Posterior vena cava (tissue), 2 donors: ENCODE measurements at places on chromosomes 6 and 20.

DNA sequence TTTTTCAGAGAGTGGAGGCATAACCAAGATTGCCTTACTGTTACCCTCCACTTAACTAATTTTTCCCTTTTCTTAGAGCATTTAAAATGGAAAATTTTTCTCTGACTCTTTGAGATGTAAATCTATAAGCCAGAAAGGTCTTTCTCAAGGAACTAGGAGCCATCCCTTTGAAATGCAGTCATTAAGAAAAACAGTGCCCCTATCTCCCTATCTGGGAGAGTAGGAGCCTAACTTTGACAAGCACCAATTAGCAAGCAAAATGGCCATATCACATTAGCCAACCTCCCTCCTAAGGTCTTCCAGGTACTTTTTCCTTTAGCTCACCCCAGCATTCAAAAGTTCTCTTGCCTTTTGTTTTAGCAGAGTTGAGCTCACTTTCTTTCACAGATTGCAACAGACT lies 570.5 kb downstream of the EPHA7 start:
- DNase-seq: no peak

- no peak for DNase-seq
These were observed 112.0 kb downstream of the BACH2 start for GRCh38 chr6:90184334-90185298.

- DNase-seq: no peak
These were observed 559.7 kb upstream of the POU3F2 start for GRCh38 chr6:98274691-98275090.

DNA sequence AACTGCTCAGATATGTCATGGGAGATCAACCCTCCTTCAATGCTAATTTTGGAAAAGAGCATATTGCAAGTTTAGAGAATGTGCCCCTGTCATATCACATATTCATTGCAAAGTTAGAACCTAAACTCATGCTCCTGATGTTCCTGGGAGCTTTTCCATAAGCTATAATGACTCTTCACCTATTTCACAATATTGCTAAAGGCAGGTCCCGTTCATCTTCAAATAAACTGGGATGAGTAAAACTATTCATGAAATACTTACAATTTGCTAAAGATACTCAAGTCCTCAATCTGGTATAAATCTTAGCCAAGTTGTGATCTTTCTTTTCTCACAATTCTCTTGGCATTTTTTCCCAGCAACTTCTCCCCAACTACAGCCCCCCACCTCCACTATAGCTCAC lies 121.7 kb upstream of the TNFAIP3 start:
- no peak for DNase-seq

DNA sequence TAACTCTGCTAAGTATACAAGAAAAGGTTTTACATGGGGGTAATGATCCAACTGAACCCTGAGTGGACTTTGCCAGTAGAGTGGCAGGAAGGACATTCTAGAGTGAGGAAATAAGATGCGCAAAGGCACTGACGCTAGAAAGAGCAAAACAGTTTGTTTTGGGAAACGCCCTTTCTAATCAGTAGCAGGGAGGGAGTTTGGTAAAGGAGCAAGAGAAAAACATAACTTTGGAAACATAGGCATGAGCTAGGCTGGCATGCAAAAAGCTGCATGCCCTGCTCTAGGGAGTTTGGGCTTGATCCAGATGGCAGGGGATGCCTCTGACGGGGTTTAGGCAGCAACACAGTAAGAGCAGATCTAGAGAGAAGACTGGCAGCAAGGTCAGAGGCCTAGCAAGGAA lies 135.2 kb downstream of the DST start:
- DNase-seq: no peak

DNA sequence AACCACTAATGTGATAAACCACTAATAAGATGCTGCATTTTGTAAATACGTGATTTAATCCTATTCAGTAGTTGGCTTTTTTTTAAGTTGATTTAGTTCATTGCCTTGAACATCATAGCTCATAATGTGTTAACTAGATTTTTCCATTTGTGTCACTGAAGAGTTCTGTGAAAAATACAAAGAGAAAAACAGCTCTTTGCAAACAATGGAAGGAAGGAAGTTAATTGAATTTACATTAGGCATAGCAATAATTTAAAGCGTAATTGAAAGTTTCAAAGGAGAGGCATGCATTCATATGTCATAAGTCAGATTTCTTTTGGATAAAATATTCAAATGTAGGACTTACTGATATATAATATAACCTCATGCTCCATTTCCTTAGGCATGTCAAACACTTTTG lies 102.3 kb downstream of the TBC1D7 start:
- no peak for DNase-seq

DNA sequence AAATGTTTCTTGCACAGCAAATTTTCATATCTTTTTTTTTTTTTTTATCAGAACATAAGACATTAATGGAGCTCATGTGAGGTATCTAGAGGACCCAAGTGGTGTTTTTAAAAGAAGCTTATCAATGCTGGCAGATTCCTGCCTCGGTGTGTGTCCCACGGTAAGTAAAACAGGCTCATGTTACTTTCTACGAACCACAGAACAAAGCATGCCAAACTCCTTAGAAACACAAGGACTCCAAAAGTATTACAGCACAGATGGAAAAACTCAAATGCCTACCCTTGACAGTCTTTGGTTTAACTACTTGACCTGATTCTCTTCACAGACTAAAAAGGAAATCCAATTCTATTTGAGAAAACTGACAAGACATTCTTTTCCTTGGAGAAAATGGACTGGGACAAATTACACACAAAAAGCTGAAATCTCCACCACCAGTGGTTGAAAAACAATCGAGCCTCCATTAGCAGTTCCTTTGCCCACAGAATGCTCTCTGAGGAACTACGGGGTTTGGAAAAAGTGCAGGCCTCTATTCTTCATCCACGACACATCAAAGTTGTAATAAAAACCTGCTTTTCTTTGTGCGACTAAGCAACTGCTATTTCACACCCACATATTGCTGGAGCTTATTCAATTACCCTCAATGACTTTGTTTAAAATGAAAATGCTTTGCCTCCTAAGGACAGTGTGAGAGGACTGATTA lies 5.4 kb downstream of the METTL24 start:
- DNase-seq: no peak

- DNase-seq: no peak
These were observed 107.3 kb downstream of the IRF4 start for GRCh38 chr6:498795-499231.

DNA sequence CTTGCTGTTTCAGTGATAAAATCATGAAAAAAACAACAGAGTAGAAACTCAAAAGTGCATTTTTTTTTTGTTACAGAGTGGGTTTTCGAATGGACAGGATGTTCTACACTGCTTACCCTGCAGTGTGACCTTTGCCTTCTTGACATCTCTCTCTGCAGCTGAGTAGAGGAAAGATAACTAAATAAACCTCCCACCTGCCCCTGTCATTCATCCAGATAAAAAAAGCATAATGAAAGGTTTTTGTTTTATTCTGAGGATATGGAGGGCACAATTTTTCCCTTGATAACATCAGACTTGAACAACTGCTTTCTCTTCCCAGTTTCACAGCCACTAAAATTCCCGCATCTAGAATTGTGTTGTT lies 193.6 kb upstream of the FOXQ1 start:
- no peak for DNase-seq

- no peak for DNase-seq
These were observed 69.2 kb downstream of the TFAP2C start for GRCh38 chr20:56698297-56698696.
